ENCODE measurements at places on chromosomes 7 and 10.

DNA sequence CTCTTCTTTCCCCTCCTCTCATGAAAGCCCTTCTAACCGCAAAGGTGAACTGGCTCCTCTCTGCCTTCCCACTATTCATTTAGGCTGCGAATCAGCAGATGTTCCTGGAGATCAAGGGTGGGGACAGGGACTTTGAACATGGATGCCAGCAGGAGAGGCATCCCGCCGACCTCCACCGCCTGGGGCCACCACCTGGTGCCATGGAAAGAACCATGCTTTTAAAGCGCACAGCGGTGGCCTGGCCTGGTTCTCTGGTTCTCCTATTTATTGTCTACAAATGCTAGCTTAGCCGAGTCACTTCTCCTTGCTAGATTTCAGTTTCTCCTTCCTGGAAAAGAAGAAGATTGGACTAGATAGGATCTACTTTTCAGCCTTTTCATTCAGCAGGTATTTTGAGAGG lies 43.2 kb upstream of the KCNMA1 start:
- DNase-seq: no peak

GRCh38 chr10:69323622-69324021 lies 45.3 kb downstream of the HK1 start:
- no peak for DNase-seq

DNA sequence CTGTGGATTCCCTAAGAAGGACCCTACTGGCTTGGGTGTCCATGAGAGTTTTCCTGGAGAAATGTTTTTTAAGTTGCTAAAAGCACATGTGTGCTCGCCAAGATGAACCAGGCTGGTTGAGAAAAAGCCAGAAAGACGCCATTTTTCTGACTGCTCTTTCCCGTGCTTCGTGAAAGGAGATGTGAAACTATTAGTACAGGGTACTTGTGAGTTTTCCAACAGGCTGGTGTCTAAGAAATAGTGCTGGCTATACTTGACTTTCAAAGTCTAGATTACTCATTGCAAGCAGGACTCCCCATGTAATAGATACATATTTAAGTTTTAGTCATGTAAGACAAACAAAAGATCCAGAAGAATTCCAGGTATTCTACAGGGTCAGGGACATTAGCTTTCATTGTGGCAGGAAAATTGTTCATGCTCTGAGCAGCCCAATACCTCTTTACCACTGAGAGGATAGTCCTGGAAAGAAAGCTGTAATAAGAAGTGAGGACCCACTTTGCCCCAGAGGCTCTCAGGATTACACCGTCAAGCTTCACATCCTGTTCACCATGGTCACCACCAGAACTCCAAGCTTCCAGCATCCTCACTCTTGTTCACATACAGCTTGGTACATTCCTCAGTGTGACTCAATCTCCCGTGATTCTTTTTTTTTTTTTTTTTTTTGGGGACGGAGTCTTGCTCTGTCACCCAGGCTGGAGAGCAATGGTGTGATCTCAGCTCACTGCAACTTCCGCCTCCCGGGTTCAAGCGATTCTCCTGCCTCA lies 43.8 kb upstream of the ICA1 start:
- no peak for DNase-seq

GRCh38 chr10:110802551-110803238 lies 69.0 kb upstream of the PDCD4 start:
- DNase-seq: peak; percentile 39

GRCh38 chr10:31318382-31318853 lies 598 bp upstream of the ZEB1 start:
- DNase-seq: no peak

- DNase-seq: no peak
Observed at GRCh38 chr7:135386776-135387175, 123.1 kb downstream of the CNOT4 start.

DNA sequence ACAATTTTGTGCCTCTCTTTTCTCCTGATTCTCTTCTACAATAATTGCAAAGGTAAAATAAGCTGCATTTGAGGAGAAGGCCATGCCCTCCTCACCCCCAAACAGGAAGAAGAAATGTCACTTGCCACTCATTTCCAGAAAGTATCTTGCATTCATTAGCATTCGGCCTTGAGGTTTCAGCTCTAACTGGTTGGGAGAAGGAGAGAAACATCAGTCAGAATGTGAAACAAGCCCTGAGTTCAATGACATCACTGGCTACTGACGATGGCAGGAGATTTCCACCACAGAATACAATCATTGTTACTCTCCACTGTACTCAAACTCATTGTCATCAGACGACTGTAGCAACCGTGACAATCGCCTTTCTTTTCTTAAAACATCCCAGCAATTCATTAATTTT lies 72.8 kb downstream of the PRKCQ start:
- DNase-seq: no peak

GRCh38 chr7:55127622-55128081 lies 108.8 kb downstream of the EGFR start:
- DNase-seq: peak; percentile 93

- peak; percentile 53 for DNase-seq
Observed at GRCh38 chr7:117014673-117015133, 61.4 kb downstream of the ST7 start.

DNA sequence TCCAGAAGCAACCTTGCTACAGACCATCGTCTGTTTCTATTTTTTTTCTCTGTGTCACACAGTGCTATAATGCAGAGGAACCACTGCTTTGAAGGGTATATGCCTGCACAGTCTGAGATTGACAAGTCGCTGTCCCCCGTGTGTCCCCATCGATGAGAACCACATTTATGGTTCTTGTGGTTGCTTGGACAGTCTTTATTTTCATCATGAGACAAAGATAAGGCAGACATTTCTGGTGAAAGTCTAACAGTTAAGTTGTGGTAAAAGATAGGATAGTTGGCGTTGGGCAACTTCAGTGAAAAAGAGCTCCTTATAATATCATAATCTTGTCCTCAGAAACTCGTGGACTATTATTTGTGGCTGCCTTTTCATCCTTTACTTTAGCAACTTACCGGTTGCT lies 6.3 kb upstream of the AKR1E2 start:
- no peak for DNase-seq

DNA sequence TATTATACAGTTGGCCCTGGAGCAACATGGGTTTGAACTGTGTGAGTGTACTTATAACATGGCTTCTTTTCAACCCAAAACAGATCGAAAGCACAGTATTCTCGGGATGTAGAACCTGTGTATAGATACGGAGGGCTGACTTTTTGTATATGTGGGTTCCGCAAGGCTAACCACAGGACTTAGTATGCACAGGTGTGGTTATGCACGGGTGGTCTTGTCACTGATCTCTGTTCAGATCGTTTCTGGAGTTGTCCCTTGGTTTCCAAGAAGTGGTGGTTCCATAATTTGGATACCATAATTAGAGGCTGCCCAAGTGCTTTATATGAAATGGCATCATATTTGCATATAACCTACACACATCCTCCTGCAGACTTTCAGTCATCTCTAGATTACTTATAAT lies 10.9 kb upstream of the BHLHA15 start:
- no peak for DNase-seq

- DNase-seq: no peak
Observed at GRCh38 chr7:140404565-140405065, 757 bp downstream of the RAB19 start.

GRCh38 chr10:119090026-119090795 lies 9.6 kb upstream of the EIF3A start:
- no peak for DNase-seq

- no peak for DNase-seq
Observed at GRCh38 chr10:88551246-88551645, 31.9 kb downstream of the RNLS start.

- no peak for DNase-seq
Observed at GRCh38 chr7:37341033-37341630, 107.5 kb downstream of the ELMO1 start.

DNA sequence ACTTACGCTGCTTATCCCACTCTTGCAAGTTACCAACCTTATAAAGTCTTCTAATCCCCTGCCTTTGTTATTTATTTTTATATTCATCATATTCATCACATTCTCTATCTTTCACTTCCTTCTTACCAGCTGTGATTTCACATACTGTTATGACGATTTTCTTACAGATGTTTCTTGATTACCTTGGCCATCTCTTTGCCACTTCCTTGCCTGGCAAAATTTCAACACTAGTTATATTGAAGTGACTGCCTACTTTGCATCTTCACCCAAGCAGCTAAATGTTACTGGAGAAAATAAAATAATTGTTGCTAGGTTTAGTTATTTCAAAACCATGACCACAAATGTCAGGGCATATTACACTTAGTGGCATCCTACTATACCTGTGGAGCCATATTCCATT lies 8.8 kb upstream of the STEAP4 start:
- DNase-seq: no peak

DNA sequence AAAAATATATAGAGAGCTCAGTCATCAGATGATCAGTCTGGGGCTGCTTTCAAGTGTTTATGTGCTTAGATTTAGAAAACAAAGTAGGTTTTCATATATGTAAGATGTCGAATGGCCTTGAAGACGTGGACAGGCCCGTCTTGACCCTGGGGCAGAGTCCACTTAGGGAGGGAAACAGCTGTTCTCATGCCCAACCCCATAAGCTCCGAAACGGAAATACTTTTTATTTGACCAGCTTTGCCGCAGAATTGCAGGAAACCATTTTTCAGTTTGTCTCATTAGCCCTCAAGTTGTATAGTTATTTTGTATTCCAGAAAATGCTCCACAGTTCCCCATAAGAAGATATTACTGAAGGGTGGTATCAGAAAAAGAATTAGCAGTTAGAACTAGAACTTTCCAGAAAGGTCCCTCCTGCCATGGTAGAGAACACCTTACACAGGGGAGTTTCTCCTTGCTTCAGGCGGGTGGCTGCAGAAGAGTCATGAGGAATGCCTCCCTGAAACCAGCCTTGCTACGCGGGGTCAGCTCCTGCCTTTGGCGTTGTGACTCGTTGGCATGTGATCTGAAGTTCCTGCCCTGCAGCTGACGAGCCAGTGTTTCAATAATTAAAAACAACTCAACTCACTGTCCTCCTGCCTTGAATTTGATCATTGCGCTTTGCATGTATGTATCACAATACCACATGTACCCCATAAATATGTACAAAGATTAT lies 192.7 kb downstream of the CELF2 start:
- no peak for DNase-seq

DNA sequence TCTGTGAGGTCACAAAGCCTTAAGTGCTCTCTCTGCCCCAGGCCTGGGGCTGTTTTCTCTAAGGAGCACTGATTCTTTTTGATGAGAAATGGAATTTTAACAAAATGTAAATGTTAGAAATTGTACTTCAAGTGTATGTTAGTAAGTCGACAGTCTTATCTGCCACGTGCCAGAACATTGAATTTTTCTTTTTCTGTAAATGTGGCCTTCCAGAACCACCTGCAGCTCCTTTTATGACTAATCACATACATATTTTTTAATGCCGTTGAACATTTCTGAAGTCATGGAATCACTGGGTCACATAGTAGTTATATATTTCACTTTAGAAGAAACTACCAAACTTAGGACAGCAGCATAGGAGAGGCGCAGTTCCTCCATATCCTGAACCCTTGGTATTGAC lies 38.0 kb downstream of the UBE3C start:
- DNase-seq: no peak

GRCh38 chr7:78769481-78770101 lies 683.9 kb downstream of the MAGI2 start:
- no peak for DNase-seq

- DNase-seq: no peak
Observed at GRCh38 chr10:125151170-125151552, 9.2 kb downstream of the CTBP2 start.

GRCh38 chr7:36865019-36865418 lies 140.7 kb upstream of the AOAH start:
- DNase-seq: no peak

DNA sequence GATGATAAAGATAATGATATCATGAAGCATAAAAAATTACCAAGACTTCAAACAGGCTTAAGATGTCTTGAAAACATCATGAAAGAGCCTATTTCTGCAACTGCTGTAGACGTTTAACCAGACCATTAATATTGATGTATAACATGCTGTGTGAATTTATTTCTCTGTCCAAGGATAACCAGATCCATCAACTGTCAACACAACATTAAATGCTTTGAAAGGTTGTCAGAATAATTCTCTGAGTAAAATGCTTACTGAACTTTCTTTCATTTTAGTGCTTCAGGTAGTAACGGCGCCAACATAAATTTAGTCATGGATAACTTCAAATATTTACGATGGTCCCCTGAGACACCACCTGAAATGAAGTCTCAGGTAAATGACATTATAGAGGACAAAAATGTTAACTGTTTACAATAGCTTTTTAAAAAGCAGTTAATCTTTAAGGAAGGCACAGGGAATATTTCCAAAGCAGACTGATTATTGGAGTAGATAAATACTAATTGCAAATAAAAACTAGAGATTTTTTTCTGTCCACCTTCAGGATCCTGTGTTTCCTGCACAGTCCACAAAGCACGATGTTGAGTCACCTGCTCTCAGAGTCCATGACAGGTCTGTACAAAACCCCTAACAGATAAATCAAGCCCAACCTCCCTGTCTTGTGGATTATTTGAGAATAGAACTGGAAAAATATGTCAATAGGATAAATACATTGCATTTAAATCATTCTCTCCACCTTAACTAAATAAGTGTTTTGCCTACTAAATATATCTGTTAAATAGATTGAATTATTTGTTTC lies 1213.2 kb downstream of the XPNPEP1 start:
- DNase-seq: no peak

GRCh38 chr7:57775396-57776088 lies 325.6 kb downstream of the ZNF716 start:
- no peak for DNase-seq

DNA sequence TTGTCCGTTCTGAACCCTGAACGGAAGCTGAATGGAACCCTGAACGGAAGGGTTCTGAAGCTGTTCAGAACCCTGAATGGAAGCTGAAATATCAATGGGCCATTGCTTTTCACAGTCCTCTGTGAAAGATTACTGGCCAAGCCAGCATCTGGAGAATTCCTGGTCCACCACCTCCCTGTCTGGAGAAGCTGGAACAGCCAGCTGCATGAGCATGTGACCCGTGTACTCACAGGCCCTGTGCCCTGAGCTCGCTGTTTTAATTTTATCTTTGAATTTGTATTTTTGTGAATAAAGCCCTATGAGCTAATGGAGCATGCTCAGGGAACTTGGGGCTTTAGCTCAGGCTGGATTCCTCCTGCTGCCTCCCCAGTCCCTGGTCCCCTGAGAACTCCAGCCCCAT lies 37.2 kb downstream of the HTRA1 start:
- DNase-seq: no peak

GRCh38 chr7:124162667-124163066 lies 129.8 kb upstream of the TMEM229A start:
- DNase-seq: no peak

GRCh38 chr10:44742248-44742647 lies 168.9 kb upstream of the TMEM72 start:
- DNase-seq: no peak

- DNase-seq: no peak
Observed at GRCh38 chr7:2959103-2959680, 84.5 kb downstream of the CARD11 start.

DNA sequence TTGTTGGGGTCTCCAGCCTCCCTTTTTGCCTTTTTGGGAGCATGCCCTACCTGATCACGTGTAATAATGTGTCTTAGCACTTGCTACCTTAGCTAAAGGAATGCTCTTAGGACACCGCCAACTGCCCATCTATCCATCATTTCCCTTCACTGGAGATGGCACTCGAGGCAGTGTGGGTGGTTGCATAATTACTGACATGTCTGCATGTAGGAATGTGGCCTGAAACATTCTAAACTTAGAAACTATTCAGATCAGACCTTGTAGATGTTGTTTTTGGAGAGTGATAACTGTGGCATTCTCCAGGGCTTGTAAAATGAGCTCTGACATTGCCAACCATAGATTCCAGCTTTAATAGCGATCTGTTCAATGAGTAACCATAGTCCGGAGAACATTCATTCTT lies 365.8 kb downstream of the BBS9 start:
- no peak for DNase-seq

Measured in NCI-H2107 (cell line).